Activated CD4-positive, alpha-beta T cell treated with anti-CD3 and anti-CD28 coated beads for 48 hours (primary cell): ENCODE measurements at places on chromosomes 5 and 9.

DNA sequence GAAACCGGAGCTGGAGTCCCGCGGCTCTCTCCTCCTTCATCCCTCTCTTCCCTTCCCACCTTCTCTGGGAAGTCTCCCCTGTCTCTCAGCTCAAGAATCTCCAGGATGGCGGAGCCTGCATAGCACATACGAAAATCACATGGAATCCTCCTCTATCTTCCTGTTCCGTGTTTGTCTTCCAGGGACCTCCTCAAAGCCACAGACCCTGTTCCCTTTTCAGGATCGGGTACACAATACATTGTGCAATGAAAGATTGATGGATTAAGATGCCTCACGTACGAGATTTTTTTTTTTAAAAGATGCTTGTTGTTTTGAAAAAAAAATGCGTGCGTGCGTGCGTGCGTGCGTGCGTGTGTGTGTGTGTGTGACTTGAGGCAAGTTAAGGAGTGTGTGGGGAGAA lies 46.6 kb upstream of the OLFM1 start:
- no peak for DNase-seq

DNA sequence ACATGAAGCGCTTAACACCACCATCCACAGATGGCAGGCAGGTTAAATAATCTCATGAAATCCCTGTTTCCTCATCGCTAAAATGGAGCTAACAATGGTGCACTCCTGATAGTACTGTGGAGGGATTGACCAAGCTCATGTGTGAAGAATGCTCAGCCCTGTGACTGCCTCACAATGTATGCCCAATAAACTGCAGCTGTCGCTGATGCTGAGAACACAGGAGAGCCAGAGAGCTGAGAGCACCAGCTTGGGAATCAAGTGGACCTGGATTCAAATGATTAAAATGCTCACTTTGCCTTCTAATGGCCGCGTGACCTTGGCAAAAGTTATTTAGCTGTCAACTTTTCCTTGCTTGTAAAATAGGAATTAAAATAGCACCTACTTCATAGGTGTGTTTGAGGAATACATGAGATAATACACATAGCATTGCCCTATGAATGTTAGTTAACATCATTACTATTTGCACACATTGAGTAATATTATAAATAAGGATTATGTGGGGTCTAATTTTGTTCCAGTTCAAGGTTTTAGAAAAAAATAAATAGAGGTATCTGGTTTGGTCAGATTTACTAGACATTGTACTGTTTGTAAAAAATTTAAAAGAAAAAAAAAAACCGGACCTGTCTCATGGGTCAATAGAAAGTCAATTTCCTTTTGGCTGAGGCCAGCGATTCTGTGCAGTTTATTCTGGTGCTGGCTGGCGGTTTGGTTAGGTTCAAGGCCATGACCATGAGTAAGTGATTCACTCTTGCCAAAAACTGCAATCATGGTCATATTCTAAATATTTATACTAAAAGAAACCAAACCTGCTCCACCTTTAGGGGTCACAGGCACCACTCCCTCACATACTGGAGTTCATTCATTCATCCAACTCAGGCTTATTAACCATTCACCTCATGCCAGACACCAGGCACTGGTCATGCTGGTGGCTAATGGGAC lies 101.3 kb downstream of the SH3TC2 start:
- DNase-seq: no peak

GRCh38 chr9:127555840-127556820 lies 55.9 kb upstream of the STXBP1 start:
- DNase-seq: peak; percentile 63

GRCh38 chr5:176823869-176824412 lies 13.6 kb downstream of the UNC5A start:
- no peak for DNase-seq

- DNase-seq: no peak
Observed at GRCh38 chr5:92364986-92365550, 982.0 kb upstream of the ARRDC3 start.

DNA sequence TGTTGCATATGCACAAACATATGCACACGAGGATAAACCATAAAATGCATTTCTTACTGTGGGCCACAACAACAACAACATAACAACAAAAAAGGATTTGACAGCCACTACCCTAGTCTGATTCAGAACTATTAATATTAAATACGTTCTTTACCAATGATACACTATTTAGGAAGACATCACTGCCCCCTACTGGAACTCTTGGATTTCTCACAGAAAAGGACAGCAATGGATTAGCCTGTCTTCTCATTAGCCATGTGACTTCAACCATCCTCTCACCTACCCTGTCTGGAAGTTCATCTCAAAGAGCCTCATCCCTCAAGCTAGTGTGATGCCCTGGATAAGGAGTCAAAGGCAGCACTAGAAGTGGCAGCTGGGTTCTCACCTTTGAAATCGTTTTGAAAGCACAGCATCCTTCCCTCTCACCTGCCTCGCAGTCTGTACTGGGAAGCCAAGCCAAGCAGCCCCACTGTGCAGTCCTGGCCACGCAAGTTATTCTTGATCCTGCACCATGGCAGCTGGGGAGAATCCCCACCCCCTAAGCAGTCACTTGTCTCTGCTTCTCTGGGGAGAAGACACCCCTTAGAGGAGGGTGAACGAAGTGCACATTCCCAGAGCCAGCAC lies 64.6 kb downstream of the SH3TC2 start:
- peak; percentile 12 for DNase-seq

DNA sequence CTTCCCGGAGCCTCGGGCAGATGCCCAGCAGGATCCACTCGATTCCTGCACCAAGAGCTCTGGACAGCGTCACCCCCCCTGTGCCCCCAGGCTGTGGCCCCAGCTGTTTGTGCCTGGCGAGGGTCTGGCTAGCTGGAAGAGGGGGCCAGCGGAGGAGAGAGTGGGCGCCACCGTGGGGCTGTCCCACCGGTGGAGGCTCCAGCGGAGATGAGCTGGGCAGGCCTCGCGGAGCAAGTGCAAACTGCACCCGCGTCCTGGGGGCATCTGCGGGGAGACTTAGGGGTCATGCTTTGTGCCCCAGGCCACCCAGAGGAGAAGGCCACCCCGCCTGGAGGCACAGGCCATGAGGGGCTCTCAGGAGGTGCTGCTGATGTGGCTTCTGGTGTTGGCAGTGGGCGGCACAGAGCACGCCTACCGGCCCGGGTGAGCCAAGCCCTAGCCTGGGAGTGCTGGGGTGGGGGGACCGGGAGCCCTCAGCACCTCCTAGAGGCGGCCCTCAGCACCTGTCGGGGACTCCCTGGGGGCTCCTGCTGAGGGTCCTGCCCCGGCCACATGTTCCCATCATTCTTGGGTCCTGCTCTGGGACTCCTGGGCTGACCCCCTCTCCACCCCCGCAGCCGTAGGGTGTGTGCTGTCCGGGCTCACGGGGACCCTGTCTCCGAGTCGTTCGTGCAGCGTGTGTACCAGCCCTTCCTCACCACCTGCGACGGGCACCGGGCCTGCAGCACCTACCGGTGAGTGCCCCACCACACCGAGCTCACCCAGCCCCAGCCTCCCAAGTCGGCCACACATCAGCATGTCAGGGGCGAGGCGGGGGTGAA lies 5.4 kb downstream of the EGFL7 start:
- no peak for DNase-seq

DNA sequence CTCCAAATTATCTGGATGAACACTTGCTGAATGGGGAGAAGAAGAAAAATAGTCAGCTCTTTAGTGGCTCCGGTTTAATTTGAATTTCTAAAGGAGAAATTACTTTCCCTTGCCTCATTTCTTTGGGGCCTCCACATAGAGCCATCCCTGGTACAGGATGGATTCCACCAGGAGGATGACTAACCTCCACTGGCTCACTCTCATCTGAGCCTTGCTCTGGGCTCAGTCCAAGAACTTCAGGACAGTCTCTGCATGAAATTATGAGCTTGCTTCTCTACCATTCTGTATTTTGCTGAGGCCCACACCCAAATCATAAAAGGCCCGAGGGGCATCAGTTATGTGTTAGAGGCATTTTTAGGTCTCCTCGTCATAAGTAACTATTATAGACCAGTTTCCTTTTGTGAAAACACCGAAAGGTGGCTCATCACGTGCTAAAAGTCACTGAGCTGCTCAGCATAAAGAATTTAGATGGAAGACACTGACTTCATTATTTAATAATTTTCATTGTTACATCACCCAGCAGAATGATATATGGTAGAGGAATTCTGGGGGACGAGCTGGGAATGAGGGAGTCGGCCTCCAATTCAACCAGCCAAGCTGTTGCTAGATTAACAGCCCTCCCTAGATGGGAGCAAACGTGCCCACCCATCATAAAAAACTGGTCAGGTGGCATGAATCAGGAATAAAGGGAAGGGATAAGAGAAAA lies 222.1 kb downstream of the TARS1 start:
- no peak for DNase-seq

DNA sequence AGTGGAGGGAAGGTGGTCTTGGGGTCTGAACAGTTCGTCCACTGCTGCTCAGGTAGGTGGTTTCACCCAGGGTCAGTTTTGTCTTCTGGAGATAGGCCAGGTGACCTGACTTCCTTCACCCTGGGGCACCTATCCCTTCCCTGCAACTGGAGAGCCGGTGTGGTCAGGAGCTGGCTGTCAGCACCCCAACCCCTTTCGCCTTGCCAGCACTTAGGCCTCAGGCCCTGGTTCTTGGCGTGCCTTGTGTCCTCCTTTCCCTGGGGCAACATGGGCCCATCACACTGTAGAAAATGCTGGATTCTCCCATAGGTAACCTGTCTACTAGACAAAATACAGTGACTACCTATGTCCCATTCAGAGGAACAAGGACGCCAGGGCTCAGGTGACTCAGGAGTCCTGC lies 13.1 kb downstream of the PROP1 start:
- DNase-seq: no peak

DNA sequence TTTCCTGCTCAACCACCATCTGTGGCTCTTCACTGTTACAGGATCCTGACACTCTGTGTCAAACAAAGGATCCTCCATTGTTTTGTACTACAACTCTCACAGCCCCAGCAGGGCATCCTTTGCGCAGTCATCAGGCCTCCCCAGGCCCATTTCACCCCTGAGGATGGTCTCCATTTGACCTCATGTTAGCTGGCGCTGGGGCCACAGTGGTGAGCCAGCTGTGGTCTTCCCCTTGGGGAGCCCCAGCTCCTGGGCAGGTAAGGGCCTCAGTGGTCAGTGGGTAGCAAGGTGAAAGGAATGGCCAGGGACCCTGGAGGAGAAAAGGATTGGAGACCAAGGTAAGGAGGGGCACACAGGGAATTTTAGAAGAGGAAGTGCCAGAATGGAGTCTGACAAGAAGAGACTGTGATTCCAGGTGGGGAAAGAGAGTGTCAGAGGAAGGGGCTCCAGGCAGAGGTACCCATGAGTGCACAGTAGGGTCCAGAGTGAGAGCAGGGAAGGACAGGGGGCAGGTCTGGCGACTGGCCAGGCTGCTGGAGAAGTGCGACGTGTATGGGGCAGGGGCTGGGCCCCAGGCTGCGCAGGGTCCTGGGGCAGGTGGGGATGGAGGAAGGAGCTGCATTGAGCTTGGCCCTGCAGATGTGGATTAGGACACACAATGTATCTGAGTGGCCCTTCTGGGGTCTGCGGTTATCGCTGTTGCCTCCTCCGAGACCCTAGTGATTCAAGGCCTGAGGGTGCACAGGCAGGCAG lies 109.9 kb downstream of the PHF2 start:
- DNase-seq: no peak

- DNase-seq: no peak
Observed at GRCh38 chr9:100346836-100347235, 5.9 kb downstream of the TEX10 start.

- DNase-seq: no peak
Observed at GRCh38 chr5:592158-592557, 20.0 kb upstream of the CEP72 start.

GRCh38 chr9:69601698-69602097 lies 70.5 kb downstream of the APBA1 start:
- no peak for DNase-seq

- no peak for DNase-seq
Observed at GRCh38 chr9:31188496-31188895, 1195.9 kb upstream of the ACO1 start.

- DNase-seq: peak; percentile 67
Observed at GRCh38 chr5:543755-544674, 19.8 kb upstream of the SLC9A3 start.

DNA sequence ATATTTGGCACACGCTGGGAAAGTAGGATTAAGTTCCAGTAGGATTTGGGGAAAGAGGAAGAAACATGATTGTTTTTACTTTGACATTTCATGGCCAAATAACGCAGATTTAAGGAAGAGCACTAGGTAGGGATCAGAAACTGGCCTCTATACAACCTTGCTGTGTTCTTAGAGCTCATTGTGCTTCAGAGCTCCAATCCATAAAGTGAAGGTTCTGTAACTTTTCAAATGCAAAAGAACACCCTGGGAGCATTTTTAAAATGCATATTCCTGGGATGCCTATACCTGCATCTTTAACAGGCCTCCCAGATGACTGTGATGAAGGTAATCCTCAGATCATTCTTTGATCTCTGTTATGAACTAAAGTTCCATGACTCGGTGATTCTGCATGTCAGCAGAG lies 77.1 kb downstream of the YIPF5 start:
- DNase-seq: no peak

DNA sequence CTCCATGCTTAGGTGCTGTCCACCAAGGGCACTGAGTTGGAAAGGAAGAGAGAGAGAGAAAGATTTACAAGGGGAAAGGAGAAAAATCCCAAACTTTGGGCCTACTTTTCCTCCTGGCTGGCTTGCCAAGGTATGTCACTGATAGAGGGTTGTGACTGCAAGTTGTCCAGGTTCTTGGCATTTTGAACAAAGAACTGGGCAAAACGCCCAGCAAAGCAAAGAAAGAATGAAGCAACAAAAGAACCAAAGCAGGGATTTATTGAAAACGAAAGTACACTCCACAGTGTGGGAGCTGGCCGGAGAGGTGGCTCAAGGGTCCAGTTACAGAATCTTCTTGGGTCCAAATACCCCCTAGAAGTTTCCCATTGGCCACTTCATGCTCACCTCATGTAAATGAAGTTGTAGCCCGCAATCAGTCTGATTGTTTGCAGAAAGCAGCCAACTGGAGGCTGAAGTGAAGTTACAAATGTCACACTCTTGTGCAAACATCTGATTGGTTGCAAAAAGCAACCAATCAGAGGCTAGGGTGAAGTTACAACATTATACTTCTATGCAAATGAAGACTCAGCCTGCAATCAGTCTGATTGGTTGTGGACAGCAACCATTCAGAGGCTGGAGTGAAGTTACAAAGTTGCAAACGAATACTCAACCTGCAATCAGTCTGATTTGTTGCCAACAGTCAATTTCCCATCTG lies 263.5 kb downstream of the YTHDC2 start:
- DNase-seq: no peak

DNA sequence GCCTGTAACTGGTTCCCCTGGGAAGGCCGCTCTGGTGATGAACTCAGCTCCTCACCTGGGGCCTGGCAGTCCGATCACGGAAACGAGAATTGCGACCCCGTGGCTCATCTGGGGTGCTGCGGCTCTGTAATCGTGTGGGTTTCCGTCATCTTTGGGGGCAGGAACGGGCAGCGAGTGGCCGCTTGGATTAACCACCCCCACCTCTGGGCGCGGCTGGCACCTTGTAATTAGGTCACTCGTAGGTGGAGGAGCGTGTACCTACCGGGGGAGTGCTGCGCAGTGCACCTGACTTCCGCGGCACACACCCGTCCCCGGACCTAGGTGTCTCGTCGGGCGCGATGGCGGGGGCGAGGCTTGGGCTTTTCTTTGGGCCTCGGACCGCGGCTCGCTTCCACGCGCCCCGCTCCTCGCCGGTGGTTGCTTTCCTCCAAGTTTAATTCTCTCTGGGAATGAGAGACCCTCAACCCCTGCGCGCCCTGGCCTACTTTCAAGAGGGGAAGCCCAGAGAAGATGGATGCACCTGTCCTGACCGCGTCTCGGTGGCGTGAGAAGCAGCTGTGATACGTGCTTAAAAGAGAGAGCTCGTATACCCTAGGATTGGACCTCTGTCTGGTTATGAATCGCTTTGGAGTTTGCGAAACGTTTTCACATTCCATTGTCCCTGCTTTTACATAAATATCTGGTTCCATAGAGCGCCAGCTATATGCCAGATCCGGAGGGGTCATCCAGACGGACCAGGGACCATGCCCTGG lies 744 bp upstream of the PPP2CA start:
- DNase-seq: no peak
